ENCODE measurements at places on chromosomes 11 and 22. TPM values are rescaled to one million over a fixed set of nuclear protein-coding genes. Genes with fewer than 3 reads are reported as not detected.

The GGT1 gene
- 23.4 TPM for total RNA-seq

The RIBC2 gene
- total RNA-seq: 0.67 TPM

The C1QTNF4 gene
- 1.3 TPM for total RNA-seq

The PIH1D2 gene
- total RNA-seq: 0.47 TPM

The OTOG gene
- total RNA-seq: not detected

The TH gene
- not detected for total RNA-seq

The MAPK8IP2 gene
- total RNA-seq: 0.30 TPM

All from CD4-positive, CD25-positive, alpha-beta regulatory T cell (primary cell).